ENCODE measurements at places on chromosomes 7 and 10.

GRCh38 chr7:11450281-11450680 lies 381.7 kb downstream of the THSD7A start:
- no peak for DNase-seq

- DNase-seq, result no peak
Measured at GRCh38 chr7:47588704-47589225, 6.9 kb upstream of the TNS3 start.

GRCh38 chr7:142355328-142355727 lies 97.5 kb upstream of the PRSS58 start:
- DNase-seq, result no peak

DNA sequence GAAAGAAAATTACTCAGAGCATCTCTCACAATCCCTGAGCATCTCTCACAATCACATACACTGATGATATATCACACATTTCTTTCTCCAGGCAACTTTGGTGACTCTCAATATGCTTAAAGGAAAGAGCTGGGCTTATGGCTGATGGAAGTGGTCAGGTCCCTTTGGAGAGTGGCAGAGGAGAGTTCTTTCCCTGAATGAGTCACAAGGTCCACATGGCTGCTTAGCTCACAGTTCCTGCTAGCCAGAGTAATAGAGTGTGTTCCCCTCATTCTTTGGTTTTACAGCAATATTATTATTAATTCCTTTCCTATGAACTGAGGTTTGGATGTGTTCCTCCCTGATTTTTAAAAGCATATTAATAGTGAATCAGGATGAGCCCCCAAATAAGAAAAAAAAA lies 287.4 kb downstream of the C7orf25 start:
- DNase-seq, result no peak

- no peak for DNase-seq
Measured at GRCh38 chr7:102230593-102230992, 56.1 kb upstream of the SH2B2 start.

DNA sequence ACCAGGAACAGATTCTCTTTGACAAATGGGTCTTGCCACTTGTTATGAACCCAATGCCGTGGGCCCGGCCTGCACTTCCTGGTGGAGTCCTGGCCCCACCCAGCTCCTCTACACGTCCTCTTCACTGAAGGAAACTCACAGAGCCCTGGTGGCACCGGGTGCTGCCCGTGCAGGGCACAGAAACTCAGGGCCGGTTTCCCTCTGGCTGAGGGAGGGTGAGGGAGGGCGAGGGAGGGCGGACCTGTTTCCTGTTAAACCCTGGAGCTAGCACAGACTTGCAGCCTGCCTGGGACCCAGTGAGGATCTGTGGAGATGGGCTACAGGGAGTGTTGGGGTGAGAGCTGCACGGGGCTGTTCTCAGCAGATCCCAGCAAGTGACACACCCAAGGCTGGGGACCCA lies 596.3 kb downstream of the PTPRN2 start:
- no peak for DNase-seq
